ENCODE measurements at places on chromosomes 3 and 15. TPM values are rescaled to one million over a fixed set of nuclear protein-coding genes. Genes with fewer than 3 reads are reported as not detected.

MUSTN1 gene
- 12.8 TPM for polyA plus RNA-seq

ADPRH gene
- 31.5 TPM for polyA plus RNA-seq

ANKRD34C gene
- polyA plus RNA-seq = not detected

NR2F2 gene
- polyA plus RNA-seq = not detected

ACTRT3 gene
- not detected for polyA plus RNA-seq

Data from CD14-positive monocyte (primary cell).